ENCODE measurements at places on chromosomes 6 and 20. TPM values are rescaled to one million over a fixed set of nuclear protein-coding genes. Genes with fewer than 3 reads are reported as not detected.

The SLC52A3 gene
- 0.19 TPM for total RNA-seq

The BPIFA1 gene
- not detected for total RNA-seq

The BMP6 gene
- total RNA-seq = not detected

The LCA5 gene
- total RNA-seq = 0.49 TPM

The PPP1R10 gene
- total RNA-seq = 191 TPM

The SGK2 gene
- total RNA-seq = 1.6 TPM

The KIF13A gene
- 0.49 TPM for total RNA-seq

All from naive thymus-derived CD8-positive, alpha-beta T cell (primary cell).